ENCODE measurements at places on chromosomes 5 and 9.

DNA sequence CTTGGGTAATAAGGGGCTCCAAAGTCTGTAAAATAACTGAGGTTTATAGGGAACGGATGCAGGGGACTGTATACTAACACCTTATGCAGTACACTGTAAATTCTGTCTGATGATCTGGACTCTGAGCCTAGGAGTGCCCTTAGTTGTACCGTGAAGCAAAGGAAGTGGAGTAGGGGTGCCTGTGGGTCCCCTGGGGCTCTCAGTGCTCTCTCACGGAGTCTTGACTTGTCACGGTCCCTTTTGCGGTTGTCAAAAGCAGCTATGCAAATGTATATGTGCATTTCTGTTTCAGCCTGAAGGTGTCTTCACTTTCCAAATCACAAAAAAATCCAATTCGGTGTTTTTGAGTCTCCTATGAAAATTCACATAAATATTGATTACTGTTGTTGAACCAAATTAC lies 17.8 kb downstream of the DMRT1 start:
- no peak for DNase-seq

DNA sequence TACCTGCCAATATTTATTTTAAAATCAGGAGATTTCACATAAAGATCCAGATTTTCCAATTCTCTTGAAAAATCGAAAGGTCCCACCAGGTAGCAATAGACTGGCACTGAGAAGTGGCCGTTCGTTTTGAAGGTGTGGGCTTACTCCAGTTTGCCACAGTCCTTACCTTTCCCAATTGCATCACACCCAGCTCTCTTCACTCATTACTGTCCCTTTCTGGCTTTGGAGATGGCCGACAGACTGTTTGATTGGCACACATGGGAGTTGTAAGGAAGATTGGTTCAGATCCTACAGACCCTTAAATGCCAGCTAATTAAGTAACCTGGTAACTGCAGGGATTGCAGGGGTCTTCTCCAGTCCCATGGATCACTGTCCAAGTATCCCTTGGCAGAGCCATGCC lies 68.7 kb upstream of the LARP1 start:
- no peak for DNase-seq

DNA sequence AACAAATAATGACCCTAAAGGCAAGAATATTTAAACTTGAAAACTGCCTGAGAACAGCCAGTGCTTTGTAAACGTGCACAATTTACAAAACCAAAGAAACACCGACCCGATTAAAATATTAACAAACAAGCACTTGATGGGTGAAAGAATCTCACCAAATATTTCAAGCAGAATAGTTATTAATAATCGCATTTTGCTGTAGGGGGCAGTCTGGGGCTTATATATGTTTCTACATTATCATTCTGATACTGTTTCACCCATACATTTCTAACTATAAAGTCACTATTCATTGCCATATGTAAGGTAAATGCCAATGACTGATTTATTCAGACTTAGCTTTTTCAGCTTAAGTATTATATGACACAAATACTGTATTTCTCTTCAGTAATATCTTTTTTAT lies 37.7 kb downstream of the UBAP2 start:
- DNase-seq, result no peak

GRCh38 chr5:14351086-14351661 lies 208.0 kb downstream of the TRIO start:
- no peak for DNase-seq

GRCh38 chr5:81606150-81606549 lies 144.7 kb downstream of the SSBP2 start:
- DNase-seq, result peak; percentile 40

- no peak for DNase-seq
These were observed 139.7 kb downstream of the SEC61B start for GRCh38 chr9:99361817-99362216.

DNA sequence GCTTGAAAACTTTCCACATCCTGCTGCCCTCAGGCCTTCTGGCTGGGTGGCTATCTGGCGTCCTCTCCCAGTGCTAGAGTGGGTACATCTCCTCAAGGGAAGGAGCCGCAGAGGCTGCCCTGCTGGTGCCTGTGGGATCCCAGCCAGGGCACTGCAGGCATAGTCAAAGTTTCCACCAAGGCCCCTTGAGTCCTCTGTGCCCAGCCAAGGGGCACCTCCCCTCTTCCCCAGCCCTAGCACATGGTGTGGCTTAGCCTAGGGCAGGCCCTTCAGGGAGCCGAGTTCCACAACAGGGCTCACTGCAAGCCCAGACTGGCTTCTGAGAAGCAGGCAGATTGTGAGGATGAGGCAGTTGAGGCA lies 103.2 kb downstream of the RGS3 start:
- no peak for DNase-seq

DNA sequence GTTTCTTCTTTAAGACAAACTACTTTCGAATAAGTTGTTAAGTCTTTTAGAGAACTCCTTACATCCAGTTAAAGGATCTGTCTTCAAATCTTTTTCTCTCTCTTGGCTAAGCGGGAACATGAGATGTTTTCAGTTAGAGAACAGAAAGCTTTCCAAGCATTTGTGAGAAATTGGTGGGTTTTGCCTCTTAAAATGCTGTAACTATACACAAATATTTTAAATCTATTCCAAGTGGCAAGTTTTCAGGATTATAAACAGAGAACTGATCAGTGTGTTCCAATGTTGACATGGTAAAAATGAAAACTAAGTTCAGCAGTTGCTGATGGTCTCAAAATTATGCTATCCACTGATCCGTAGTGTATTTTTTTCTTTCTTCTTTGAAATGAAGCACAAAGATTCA lies 100.4 kb downstream of the EBF1 start:
- no peak for DNase-seq

DNA sequence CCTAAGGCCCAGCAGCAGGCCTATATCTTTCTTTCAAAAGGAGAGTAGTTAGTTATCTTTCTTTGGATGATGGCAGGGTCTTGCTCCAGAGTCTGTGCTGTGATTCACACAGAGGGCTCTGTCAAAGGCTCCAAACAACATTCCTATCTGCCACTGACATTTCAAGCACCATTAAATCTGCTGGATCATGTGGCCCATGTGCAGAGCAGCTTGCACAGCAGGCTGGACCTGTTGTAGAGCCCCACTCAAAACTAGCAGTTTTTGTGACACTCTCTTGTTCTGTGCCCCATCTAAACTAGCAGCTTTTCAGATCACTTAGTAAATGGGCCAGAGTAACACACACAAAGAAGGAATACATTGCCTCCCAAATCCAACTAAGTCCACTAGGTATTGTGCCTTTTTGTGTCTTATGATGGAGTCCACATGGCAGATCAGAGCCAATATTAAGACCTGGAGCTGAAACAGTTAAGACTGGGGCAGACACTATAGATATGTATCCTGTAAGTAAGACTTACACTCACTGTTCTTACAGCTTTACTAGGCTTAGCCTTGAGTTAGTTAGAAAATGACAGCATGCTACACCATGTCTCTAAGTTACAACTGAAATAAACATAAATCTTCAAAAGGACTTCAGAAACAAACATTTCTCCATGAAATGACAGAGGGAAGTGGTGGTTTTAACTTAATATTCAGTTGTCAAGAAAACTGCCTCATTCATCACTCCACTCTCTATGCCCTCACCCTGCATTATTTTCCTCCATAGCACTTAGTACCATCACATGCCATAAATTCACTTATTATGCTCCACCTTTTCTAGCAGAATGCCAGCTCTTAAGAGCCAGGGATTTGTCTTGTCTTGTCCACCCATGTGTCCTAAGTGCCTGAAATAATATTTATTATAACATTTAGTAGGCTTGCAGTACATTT lies 400.9 kb downstream of the RAB3C start:
- DNase-seq, result no peak

- DNase-seq, result no peak
These were observed 2287.4 kb upstream of the WWC1 start for GRCh38 chr5:166004006-166004405.

GRCh38 chr9:28203036-28203435 lies 629.8 kb upstream of the C9orf72 start:
- no peak for DNase-seq

DNA sequence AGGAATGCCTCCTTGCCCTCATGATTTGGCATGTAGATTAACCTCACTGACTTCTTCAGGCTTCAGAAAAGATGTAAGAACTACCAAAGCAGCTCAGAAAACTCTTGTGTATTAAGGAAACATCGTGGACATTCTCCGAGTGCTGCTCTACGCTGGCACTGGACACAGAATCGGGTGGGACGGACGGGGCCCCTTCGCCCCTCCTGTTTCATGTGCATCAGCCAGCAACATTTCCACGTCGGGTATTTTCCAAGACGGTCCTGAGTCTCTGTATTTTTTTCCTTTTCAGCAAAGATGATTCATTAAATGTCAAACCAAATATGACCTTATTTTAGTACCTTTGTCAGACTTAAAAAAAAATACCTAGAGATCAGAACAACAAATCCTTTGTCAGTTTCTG lies 583.6 kb downstream of the CCDC171 start:
- DNase-seq, result no peak

- no peak for DNase-seq
These were observed 108.6 kb upstream of the PPP1R2B start for GRCh38 chr5:156741516-156741915.

DNA sequence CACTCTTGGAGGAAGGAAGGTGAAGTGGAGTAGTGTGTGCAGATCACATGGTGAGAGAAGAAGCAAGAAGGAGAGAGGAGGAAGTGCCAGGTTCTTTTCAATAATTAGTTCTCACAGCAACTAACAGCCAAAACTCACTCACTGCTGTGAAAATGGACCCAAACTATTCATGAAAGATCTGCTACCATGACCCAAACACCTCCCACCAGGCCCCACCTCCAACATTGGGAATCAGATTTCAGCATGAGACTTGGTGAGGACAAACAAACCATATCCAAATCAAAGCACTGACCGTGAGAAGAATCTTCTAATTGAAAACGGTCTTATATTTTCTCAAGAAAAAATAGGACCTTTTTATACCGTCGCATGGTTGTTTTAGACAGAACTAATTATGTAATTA lies 468.7 kb upstream of the TYRP1 start:
- DNase-seq, result no peak

GRCh38 chr5:36417668-36418067 lies 116.0 kb upstream of the RANBP3L start:
- peak; percentile 58 for DNase-seq

- no peak for DNase-seq
These were observed 101.1 kb downstream of the LMNB1 start for GRCh38 chr5:126878085-126878484.

GRCh38 chr9:113957351-113957750 lies 81.2 kb downstream of the ZNF618 start:
- no peak for DNase-seq

GRCh38 chr9:37311938-37312708 lies 110.4 kb upstream of the GRHPR start:
- no peak for DNase-seq

DNA sequence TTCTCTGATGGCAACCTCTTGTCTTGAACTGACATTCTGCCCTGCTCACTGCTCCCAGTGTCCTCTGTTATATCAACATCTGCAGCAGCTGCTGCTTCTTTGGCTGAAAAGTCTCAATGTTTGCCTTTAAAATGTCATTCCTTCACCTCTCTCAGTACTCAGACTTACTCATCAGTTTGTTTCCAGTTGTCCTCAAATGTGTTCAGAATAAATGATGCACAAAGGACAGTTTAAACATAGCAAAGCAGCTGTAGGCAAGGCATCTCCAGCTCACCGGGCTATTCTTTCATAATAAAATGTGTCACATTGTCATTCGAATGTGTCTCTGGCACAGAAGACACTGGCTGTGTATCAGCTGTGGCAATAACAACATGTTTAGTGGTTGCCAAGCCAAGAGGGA lies 590.9 kb upstream of the ZNF608 start:
- no peak for DNase-seq

- no peak for DNase-seq
These were observed at the start of gene C7 for GRCh38 chr5:40909264-40909663. Gene C7, plus strand, starts transcription at chr5:40909497. Its CDS starts 114 bp downstream, at chr5:40909611.

DNA sequence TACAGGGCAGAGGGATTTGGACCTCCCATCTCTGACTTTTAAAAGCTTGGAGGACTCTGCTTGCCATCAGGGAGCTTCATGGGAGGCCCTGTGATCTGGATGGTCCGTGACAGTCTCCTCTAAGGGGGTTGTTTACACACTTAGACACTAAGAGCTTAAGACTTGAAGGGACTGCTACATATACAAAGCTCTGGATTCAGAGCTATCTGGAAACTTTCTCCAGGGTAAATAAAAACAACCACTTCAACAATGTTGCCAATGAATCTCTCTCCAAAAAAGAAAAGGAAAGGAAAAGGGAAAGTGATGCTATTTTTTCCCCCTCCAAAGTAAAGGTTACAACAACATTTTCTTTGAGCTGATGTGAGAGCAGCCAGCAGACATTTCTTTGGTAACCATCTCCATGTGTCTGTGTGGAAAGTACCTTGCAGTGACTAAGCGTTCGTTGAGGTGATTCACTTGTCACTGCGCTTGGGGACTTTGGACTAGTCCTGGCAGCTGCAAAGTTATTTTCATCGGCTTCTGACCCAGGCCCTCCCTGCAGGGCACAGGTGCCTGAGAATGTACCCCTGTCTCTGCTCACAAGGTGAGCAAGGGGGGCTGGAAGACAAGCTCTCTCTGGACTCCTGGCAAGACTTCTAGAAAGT lies 262.1 kb upstream of the KLF4 start:
- peak; percentile 36 for DNase-seq

DNA sequence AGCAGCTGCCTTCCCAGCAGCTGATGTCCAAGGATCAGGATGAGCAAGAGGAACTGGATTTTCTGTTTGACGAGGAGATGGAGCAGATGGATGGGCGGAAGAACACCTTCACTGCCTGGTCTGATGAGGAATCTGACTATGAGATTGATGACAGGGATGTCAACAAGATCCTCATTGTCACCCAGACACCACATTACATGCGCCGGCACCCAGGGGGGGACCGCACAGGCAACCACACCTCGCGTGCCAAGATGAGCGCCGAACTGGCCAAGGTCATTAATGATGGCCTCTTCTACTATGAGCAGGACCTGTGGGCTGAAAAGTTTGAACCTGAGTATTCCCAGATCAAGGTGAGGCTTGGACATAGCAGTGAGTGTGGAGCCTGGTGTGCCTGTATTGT lies 46.9 kb downstream of the LARP1 start:
- DNase-seq, result no peak

- DNase-seq, result no peak
These were observed 20.4 kb downstream of the CDK5RAP2 start for GRCh38 chr9:120559546-120559945.

GRCh38 chr9:82599336-82599949 lies 463.5 kb downstream of the RASEF start:
- no peak for DNase-seq

GRCh38 chr5:134647750-134648424 lies 698 bp upstream of the SEC24A start:
- no peak for DNase-seq

DNA sequence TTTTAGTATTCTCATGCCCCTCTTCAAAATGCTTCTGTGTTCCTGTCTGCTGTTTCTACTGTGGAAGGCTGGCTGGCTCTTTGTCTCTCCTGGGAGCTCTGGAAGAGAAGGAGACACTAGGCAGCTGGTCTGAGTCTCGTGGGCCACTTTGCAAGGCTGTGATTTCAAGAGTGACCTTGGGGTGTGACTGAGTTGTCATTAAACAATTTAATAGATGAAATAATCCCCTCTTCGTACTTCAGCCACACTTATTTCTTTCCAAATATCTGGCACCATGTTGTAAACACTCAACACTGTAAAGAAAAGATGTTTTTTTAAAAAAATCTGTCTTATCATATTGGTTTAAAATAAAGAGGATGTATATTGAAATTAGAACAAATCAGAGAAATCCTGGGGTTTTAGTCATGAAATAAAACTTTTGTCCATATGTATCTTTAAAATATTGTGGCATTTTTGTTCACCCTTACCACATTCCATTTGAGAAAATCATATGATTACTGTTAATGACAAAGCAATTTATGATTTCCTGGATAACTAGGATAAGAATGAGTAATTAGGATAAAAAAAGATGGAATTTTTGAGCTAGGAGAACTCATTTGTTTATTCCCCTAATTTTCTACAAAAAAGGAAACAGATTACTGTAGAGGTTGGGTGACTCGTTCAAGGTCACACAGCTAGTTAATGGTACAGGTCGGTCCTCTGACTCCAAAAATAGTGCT lies 200.8 kb downstream of the MAT2B start:
- no peak for DNase-seq
